CD8-positive, alpha-beta T cell (primary cell): ENCODE measurements at places on chromosomes 12 and 14.

DNA sequence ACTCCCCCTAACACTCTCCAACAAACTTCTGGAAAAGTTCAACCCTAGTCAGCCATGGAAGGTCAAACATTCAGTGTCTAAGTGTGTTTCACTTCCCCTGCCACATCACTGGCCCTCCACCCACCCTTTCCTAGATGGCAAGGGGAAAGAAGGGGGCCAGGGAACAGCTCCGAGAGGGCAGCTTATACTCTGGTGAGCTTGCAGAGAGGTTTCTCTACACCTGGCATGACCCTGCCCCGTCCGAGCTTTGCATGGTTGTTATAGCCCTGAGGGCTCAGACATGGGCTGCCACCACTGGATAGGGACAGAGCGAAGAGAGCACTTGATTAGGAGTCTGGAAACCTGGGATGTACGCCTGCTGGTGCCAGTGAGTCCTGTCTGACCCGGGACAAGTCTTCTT lies 4.0 kb downstream of the ACVRL1 start:
- DNase-seq, result no peak

- no peak for DNase-seq
These were observed 82.4 kb downstream of the ITPK1 start for GRCh38 chr14:93033084-93033982.

DNA sequence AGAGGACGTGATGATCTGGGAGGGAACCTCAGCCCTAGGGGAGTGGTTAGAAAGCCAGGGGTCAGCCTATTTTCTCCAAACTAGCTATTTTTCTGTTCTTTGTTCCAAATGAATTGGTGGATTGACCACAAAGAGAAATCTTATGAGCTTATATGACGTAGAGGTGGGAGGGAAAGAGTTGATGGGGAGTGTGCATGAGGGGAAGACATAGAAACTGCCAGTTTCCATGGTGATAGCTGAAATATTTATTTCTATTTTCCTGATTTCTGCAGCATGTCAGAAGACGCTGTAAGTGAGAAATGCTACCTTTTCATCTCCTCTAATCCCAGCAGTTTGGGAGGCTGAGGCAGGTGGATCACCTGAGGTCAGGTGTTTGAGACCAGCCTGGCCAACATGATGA lies 51.4 kb upstream of the CISTR start:
- DNase-seq, result no peak

GRCh38 chr14:36065831-36066230 lies 110.7 kb downstream of the PTCSC3 start:
- DNase-seq, result no peak

DNA sequence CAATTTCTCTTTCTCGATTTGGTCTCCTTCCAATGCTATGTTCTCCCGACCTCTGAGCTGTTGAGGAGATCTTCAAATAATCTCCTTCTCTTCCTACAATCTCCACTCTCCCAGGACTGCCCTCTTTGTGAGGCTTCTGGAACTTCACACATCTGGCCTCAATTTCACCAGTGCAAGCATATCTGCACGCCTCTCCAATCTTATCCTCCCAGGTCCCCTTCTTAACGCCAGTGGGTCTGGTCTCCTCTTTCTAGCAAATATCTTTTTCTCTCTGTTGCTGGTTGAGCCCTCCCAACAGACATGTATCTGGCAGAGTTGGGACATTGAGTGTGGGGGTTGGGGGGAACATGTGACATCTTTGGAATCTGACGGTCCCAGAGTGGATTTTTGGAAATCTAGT lies 17.9 kb downstream of the RTL1 start:
- DNase-seq, result no peak

DNA sequence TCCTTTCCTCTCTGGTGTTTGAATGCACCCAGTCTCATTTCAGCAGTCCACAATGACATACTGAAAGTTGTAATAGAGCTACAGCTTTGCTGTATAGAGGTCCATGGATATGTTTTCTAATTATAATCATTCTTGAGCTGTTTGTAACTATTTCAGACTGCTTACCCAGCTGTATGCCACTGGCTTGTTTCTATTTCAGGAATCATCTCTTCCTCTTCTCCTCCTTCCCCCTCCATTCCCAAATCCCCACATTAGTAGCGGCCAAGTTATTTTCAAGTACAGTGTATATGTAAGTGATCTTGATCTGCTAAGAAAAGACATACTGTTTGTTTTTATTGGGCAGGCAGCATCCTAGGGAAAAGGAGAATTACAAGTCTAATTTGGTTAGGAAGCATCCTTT lies 775.0 kb downstream of the DIO2 start:
- no peak for DNase-seq

DNA sequence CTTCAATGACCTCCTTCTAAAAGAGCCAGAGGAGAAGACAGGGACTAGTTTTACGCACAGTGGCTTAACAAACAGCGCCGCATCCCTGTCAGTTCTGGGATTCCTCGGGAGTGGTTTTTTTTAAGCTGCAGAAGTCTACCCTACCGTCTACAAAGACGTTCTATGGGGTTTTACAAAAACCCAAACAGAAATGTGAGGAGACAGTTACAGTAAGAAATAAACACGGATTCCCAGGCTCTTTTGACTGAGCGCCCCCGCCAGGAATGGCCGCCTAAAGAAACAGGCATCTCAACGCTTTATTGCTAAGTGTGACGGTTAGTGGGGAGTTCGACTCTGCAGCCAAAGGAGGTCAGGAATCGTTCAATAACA lies 484 bp downstream of the ALKBH1 start:
- DNase-seq, result no peak

- DNase-seq, result no peak
These were observed 15.2 kb upstream of the RNASE12 start for GRCh38 chr14:20606190-20606901.

- DNase-seq, result no peak
These were observed 833 bp upstream of the BHLHE41 start for GRCh38 chr12:26125400-26126339.

DNA sequence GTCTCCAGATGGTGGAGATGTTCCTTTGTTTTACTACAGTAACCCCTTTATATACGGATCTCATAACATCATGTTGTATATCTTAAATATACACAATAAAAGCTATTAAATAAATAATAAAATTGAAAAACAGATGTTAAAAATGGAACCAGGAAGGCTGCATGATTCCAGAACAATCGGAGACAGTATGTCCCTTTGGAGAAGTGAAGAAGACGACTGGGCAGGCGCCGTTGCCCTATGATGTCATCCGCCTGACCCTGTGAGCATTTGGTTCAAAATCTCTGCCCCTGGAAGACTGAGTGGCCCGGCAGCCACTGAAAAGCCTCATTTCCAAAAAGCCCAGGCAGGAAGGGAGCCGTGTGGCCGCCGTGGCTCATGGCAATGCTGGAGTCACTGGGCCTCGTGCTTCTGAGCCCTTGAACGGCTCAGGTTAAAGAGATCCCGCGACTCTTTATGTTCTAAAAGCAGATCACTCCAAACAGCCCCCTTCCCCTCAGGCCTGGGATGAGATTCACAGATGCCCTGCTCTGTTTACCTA lies 30.8 kb downstream of the RIMBP2 start:
- DNase-seq, result no peak

DNA sequence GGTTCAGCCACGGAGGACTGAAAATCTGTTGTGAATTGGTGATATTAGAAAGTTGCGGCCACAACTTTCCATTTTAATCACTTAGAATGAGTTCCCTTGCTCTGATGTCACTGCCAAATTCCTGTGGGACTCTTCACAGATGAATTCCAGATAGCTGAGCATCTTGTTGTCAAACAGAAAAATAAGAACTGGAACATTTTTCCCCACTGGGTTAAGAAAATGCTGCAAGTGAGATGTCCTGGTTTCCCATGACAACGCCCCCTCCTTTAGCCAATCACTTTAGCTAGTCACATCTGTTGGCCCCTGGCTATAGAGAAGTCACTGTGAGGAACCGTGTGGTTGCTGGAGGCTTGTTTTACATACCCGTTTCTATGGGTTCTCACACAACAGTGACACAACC lies 135.9 kb downstream of the KTN1 start:
- no peak for DNase-seq

DNA sequence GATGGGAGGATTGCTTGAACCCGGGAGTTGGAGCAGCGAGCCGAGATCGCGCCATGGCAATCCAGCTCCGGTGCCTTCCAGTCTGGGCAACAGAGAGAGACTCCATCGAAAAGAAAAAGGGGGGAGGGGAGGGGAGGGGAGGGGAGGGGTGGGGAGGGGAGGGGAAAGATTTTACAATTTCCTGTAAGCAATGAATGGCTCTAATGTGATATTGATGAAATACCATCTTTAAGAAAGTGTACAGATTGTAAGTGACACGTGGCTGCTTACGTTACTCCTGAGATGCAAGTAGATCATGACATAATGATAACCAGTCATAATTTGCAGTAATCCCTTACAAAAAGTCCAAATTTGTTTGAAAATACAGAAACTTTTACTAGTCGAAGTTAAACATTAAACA lies 1.4 kb downstream of the SLC25A21 start:
- DNase-seq, result no peak
